ENCODE measurements at places on chromosomes 6 and 20.

GRCh38 chr6:129364037-129364436 lies 345.9 kb downstream of the ARHGAP18 start:
- no peak for DNase-seq

DNA sequence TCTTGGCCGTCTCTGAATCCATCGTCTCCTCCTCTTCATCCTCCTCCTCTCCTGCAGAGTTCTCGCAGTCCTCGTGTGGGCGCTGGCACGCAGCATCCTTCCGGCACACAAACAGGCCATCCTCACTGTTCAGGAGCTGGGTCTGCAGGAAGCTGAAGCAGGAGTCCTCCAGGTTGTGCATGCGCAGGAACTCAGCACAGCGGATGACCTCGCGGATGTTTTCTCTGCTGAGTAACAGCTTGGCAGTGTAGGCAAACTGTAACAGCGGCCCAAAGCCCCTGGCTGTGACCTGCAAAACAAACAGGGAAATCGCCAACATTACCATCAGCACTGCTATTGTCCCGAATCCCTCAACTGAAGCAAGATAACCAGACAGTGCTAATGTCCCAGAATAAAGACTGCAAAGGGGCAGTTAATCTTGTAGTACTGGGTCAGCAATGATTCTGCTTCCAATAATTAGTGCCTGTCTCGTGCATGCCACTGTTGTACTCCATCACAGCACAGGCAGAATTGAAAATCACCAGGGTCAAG lies 57.4 kb downstream of the GJA10 start:
- no peak for DNase-seq

- no peak for DNase-seq
Measured at GRCh38 chr6:35465646-35466045, 2.6 kb upstream of the RPL10A start.

GRCh38 chr20:4617484-4617883 lies 104.2 kb upstream of the PRND start:
- DNase-seq, result no peak

GRCh38 chr6:25788305-25788922 lies 33.9 kb downstream of the SLC17A4 start:
- no peak for DNase-seq

DNA sequence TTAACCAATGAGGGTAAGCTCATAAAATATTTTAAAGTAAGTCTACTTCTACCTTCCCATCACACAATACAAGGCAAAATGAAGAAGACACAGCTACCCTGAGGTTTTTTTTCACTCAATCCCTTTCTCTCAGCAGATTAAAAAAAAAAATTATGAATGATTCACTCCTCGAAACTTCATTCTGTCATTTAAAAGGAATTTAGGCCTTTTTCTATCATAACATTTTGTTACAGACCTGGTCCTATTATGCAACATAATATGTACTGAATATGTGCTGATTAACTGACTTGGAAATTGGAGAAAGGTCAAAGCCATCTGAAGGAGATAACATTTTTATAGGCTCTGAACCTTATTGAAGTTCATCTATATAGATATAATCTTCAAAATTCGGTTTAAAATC lies 45.5 kb downstream of the PRL start:
- no peak for DNase-seq

DNA sequence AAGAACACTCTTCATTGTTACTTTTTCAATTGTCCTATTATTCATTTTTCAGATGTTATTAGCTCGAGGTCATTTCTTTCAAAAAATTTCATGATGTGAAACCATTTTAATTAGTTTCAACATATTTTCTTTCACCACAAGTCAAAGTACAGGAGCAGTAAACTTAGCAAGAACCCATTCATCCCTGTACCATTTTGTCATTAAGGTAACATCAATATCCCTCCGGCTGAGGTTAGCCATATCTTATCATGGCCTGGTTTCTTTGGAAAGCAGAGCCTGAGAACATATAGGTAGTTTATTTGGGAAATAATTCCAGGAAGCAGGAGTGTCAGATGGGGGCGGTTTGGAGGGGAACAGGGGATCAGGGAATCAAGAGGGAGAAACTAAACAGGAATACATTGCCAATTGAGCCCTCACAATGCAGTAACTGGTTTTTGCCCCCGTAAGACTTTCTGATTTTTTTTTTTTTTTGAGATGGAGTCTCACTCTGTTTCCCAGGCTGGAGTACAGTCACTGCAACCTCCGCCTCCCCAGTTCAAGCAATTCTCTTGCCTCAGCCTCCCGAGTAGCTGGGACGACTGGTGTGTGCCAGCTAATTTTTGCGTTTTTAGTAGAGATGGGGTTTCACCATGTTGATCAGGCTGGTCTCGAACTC lies 83.7 kb downstream of the MKKS start:
- no peak for DNase-seq
